ENCODE measurements at places on chromosomes 4 and X.

- peak; percentile 45 for DNase-seq
These were observed 1.6 kb upstream of the LIN54 start for GRCh38 chr4:83012200-83012686.

GRCh38 chr4:141121101-141121500 lies 12.2 kb downstream of the RNF150 start:
- no peak for DNase-seq

- DNase-seq: no peak
These were observed 37.7 kb downstream of the CLCN5 start for GRCh38 chrX:49960061-49960460.

- DNase-seq: no peak
These were observed 355.0 kb upstream of the EMCN start for GRCh38 chr4:100872811-100873210.

GRCh38 chrX:71366674-71367256 lies 608 bp downstream of the TAF1 start:
- peak; percentile 9 for DNase-seq

GRCh38 chrX:40434947-40435346 lies 145.8 kb upstream of the ATP6AP2 start:
- DNase-seq: peak; percentile 81

DNA sequence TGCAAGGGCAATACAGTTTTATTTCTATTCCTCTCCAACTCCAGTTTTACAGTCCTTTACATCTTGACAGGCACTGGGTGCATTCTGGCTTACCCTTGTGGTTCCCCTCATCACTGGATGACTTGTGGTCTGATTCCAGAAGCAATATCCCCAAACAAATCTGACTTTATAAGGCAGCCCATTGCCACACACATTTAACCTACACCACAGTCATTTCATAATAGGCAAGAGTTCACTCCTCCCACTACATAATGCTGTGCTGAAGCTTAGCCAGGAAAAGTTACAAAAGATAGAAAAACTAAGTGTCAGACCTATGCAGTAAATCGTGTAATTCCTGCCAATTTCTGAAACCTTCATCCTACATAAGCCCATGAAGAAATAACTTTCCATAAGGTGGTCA lies 82.9 kb upstream of the MID1IP1 start:
- no peak for DNase-seq

DNA sequence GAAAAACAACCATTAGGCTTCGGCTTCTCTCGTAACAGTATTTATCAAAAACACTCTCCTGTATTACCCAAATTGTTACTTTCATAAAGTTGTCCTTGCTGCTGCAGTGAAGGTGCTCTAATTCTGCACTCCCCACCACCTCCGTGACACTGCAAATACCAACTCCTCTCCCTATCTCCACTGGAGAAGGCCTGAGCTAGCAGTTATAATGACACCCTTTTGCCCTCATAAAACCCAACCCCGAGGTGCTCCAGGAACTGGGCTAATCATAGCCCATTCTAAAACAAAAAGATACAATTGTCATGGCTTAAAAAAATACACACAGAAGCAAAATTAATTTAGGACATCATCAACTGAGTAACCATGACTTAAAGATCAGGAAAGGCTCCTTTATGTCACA lies 59.2 kb downstream of the MAP7D2 start:
- no peak for DNase-seq

DNA sequence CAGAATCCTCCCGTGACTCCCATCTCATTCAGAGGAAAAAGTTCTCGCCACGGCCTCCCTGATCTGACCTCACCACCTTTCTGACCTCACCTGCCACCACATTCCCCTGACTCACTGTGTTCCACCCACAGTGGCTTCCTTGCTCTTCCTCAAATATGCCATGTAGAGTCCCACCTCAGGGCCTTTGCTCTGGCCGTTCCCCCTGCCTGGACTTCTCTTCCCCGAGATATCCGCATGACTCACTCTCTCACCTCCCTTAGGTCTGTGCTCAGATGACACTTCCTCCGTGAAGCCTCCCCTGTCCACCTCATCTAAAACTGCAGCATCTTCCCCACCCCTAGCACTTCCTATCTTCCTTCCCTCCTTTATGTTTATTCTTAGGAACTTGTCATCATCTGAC lies 7.2 kb upstream of the TSPYL2 start:
- no peak for DNase-seq

GRCh38 chrX:102515975-102516941 lies at the start of gene TMSB15A:
Gene TMSB15A, minus strand, starts transcription at chrX:102516739.
- DNase-seq: peak; percentile 72

GRCh38 chr4:1249731-1250526 lies 999 bp upstream of the CTBP1 start:
- DNase-seq: no peak

GRCh38 chr4:53688186-53688790 lies 97.0 kb upstream of the LNX1 start:
- no peak for DNase-seq

DNA sequence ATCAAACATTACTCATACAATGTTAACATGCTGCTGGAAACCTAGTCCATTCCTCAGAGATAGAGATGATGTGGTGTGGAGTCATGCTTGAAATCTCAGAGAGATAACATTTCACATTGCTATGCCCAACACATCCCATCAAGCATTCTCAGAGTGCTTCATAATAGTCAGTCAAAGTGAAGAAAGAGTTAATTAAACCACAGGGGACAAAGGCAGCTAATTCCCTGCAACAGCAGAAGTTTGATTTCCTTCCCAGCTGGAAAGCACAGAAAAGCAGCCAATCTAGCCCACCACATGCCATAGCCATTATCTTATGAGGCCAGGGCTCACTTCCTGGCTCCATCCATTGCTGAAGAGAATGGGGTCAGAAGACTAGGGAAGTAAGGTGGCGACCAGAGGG lies 8.9 kb downstream of the KDR start:
- DNase-seq: no peak

- no peak for DNase-seq
These were observed 202.0 kb downstream of the NR3C2 start for GRCh38 chr4:148240241-148240640.

- no peak for DNase-seq
These were observed 601.4 kb upstream of the ACTRT1 start for GRCh38 chrX:128653524-128654060.

- DNase-seq: no peak
These were observed 12.4 kb downstream of the UBE2K start for GRCh38 chr4:39710098-39710896.

DNA sequence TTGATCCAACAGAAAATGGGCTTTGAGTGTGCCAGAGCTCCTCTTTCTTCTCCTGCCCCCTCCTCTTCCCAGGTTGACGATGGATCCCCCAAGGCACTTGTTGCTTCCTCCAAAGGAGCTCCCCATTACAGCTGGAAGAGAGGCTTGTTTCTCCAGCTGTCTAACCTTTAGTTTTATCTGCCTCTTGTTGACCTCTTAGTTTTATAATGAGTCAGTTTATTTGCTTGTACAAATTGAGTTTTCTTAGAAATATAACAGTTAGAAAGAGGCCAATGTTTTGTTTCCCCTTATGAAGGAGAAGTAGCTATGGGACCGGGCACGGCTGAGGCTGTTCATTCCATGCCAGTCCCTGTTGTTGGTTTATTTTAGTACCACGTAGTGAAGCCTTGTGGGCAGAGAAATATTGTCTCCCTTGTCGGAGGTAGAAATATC lies 158.2 kb downstream of the SPRY1 start:
- no peak for DNase-seq

- DNase-seq: no peak
These were observed 37.7 kb downstream of the HTT start for GRCh38 chr4:3112201-3112600.

DNA sequence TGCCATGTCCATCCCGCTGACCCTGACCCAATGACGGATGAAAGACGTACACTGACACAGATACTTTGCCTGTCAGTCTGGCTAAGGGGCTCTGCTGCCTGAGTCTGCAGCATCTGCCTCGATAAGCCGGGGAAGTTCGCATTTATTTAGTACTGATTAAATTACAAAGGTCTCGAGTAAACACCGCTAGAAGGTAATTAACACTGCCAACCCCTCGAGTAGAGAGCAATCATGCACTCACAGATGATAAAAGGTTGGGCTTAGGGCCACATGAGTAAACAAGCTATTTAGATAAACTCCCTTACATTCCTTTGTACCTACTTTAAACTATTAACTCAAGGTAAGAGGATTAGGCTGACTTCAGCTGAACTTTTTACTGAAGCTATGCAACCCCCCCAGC lies 16.0 kb upstream of the RBMXL3 start:
- DNase-seq: no peak

All from BE2C (cell line).